NCI-H1930 (cell line): ENCODE measurements at places on chromosomes 2 and 18.

- no peak for DNase-seq
Measured at GRCh38 chr2:64910972-64911433, 78.2 kb upstream of the SLC1A4 start.

GRCh38 chr2:168314236-168314635 lies 66.8 kb upstream of the STK39 start:
- DNase-seq = no peak

DNA sequence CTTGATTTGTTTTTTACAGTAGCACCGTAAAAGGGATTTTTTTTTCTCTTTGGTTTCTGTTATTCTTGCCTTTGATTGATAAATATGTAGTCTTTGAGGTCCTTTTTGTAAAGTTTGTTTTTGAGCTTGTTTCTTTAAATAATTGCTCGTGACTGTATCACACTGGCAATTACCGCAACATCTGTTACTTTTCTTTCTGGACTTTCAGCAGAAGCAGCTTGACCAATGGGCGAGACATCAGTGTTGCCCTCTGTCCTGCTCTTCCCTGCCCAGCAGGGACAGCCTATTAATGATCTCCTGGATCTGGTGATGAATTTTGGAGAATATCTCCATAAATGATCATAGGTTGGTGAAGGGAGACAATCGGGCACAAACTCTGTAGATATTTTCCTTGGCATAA lies 74.9 kb downstream of the TDRD15 start:
- DNase-seq = no peak

GRCh38 chr2:8441986-8442385 lies 239.9 kb upstream of the ID2 start:
- no peak for DNase-seq

GRCh38 chr2:36371928-36372391 lies 16.4 kb downstream of the CRIM1 start:
- no peak for DNase-seq

DNA sequence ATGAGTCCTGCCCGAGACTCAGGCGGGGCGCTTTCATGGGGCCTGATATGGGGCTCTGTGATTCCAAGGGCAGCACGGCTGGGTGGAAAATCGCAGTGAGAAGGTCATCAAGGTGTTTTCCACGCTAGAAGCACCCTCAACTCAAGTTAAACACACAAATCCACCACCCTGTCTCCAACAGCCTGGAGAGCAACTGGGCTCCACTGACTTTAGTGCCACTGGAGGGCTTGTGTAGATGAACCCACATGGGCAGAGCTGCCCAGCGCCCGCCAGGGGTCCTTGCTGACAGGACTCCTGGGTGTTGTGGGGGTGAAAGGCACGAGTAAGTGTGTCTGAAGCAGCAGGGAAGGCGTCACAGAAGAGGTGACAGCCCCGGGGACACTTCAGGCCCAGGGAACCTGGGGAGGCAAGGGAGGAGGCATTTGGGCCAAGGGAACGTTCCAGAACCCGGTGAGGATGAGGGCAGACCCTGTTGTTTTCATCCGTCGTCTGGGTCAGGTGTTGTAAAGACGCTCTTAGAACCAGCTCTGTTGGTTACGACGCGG lies 51.8 kb upstream of the CTDP1 start:
- no peak for DNase-seq

DNA sequence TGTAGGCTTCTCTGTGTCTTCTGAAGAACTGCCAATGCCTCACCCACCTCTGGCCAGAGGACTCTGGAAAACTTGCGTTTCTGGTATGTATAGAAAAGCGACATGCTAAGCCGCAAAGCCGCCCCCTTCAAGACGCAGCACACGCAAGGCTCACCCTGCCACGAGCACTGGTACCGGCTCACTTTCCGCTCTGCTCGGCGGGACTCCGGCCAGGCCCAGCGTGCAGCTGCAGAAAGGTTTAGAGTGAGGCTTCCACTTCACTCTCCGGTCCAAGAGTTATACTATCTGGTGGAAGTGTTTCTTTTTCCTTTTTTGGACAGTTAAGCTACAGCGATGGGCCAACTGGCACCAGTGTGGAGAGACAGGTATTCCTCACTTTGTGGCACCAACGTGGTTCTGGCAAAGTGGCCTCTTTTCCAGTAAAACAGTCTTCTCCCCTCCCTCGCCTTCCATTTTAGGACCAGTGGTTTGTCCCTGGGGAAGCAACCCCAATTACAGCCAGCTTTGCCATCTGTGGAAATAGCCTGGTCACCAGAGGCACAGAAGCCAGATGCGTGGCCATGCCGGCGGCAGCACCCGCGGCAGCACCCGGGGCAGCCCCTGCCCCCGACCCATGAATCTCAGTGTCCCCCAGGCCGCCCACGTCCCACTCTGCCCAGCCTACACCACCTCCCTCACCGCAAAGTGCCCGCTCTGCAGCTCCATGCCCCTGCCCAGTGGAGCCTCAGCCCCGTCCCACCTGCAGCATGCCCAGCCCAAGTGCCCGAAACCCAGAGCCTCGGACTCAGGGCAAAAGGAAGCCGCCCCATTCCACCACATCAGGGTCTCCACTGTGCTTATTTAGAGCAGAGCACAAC lies 91.6 kb upstream of the CTDP1 start:
- no peak for DNase-seq

- DNase-seq = no peak
Measured at GRCh38 chr2:54042897-54043620, 72.3 kb upstream of the PSME4 start.

DNA sequence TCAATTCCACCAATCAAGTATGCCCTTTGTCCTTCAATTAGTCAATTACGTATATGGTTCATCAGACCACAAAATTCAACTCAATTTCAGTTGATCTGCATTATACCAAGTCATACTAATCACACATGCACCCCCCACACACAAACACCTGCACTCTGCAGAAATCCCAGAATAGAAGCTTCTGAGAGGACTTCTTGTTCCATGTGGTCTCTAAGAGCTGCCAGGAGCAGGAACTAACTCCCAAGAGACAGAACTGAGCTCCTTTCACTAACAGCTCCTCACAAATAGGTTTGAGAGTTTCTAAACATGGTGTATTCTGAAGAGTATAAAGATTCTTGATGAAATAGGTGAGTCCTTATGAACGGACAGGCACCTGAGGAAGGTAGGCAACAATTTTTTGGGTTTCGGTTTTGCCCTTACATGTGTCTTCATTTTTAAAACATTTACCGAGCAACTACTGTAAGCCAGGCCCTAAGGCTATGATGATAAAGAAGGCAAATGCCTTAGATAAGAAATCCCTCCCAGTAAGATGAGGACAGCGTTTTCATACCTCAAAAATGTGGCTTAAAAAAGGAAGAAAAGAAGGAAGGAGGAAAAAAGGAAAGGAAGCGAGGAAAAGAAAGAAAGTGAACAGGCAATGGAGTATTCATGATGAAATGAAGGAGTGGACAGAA lies 183.1 kb downstream of the PID1 start:
- DNase-seq = peak; percentile 6

DNA sequence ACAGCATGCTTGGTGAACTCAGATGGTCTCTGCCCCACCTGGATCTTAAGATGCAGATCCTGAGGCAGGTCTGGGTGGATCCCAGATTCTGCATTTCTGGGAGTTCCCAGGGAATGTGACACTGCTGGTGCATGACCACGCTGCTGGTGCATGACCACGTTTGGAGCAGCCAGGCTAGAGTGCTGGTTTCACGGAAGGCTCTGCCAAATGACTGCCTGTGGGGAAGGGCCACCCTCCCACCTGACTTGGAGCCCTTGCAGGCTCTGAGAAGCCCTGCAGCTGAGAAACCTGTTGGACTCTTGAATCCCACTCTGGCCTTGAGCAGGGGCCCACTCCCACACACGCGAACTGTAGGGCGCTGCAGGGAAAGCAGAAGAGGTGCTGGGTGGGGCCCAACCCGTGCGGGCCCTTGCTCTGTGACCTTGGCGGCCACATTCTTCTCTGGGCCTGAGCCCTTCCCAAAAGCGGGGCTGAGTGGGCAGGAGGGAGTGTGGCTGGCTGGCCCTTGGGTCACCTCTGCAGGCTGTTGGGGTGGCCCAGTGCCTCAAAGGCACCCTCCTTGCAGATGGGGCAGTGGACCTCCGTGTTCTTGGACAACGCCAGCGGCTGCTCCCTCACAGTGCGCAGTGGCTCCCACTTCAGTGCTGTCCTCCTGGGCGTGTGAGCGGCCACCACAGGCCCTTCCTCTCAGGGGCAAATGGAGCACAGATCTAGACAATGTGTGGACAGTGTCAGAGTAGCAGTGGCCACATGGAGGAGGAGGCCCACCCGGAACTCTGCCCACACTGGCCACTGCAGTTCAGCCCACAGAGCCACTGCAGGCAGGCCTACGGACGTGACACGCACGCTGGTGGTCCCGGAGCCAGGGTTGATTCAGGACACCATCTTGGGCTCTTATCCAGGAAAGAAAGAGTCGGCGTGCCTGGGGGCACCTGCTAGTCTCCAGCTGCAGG lies 7.9 kb downstream of the ERFE start:
- no peak for DNase-seq

DNA sequence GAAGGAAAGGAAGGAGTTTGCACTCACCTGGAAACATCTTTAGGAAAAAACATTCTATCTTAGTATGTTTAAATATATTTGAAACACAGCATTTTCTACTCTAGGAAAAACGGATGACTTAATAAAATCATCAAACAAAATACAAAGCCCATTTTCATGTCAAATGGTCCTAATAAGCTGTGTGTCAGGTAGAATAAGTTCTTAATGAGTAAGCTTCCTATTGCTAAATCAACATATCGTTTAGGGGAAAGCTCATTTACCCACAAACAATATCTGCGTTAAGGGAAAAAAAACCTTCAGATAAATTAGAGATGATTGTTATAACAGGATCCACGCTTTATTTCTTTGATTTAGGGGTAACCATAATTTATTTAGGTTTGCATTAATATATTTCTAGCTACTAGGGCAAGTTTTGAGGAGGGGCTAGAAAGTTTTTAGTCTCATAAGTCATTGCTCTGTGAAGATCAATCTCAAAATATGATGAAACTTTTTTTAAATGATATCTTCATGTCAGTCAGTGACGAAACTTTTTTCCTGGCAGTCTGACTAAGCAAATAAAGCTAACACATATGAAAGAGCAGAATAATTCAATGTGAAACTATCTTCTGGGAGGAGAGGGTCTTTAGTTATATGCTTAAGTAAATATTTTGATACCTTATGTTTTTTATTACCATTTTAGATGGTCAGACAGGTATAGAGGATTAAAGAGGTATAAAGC lies 147.1 kb downstream of the WDSUB1 start:
- DNase-seq = no peak

- no peak for DNase-seq
Measured at GRCh38 chr2:225512469-225512868, 113.0 kb downstream of the NYAP2 start.

- no peak for DNase-seq
Measured at GRCh38 chr2:96839293-96839874, 4.4 kb downstream of the ANKRD23 start.

GRCh38 chr2:84175340-84175739 lies 283.7 kb downstream of the SUCLG1 start:
- no peak for DNase-seq

DNA sequence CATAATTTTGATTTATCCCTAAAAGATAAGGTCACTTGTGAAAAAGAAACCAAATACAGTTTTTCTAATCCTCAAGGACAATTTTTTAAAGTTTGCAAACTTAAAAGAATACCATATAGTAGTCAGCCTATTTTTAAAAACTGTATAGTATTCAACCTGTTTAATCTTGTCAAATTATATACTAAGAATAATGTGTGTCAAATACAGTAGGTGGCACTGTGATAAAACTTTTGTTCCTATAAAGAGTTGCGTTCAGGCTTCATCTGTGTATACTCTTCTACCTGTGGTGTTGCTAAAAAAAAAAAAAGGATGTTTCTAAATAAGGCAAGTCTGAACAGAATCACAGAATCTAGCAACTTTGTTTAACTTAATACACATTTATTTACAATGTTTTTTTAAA lies 68.6 kb downstream of the CCDC138 start:
- no peak for DNase-seq

DNA sequence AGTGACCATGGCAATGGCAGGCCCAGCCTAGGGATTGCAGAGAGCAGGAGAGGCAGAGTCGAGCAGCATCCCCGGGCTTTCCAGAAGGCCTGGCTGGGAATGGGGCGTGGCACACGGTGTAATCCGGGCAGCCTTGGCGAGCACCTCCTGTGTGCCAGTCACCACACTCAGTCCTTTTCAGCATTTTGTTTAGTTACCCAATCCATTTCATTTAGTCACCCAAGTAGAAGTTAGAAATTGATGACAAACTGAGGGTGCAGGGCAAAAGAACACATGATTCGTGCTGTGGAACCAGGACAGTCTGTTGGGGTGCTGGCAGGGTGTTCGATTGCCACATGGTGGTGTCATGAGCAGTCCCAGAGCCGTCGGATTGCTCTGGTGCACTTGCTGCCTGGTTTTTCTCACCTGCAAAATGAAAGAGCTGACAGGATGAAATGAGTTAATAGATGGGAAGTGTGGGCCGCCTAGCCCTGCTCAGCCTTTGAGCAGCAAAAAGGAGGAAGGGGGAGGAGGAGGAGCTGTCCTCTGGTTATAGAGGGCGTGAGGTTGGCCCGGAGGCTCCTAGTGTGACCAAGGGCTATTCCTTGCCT lies 299.4 kb downstream of the AGAP1 start:
- no peak for DNase-seq

DNA sequence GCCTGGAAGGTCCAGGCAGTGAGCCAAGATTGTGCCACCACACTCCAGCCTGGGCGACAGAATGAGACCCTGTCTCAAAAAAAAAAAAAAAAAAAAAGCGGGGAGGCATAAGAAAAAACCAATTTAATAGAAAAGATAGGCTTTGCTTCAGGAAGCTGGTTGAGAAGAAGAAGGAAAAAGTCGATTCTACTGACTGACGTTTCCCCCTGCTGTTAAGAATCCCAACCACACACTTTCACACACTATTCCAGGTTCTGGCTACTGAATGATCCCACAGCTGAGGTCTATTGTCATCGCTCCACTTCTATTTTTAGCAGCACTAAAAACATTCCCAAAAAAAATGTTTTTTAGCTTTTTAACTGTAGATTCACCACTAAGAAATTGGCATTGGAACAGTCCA lies 6.7 kb upstream of the CHCHD5 start:
- no peak for DNase-seq

DNA sequence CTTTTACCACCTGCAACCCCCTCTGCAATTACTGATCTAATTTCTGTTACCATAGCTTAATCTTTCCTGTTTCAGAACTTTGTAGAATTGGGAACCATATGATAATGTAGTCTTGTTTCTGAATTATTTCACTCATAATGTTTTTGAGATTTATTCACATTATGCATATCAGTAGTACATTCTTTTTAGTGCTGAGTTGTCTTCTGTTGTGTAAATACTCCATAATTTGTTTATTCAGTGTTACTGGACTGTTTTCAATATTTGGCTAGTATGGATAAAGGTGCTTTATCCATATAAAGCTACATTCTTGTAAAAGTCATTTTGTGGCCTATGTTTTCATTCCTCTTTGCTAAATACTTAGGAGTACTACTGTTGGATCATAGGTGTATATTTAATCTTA lies 152.5 kb downstream of the TAF4B start:
- DNase-seq = no peak

- DNase-seq = no peak
Measured at GRCh38 chr2:234873828-234874173, 78.0 kb upstream of the SH3BP4 start.
